ENCODE measurements at places on chromosomes 11 and 22. TPM values are rescaled to one million over a fixed set of nuclear protein-coding genes. Genes with fewer than 3 reads are reported as not detected.

SLC22A25 gene
- total RNA-seq, result not detected

MAPK11 gene
- total RNA-seq, result 10.1 TPM

NXF1 gene
- 138 TPM for total RNA-seq

TBX10 gene
- total RNA-seq, result not detected

CREB3L1 gene
- total RNA-seq, result 0.20 TPM

NPTXR gene
- total RNA-seq, result 2.5 TPM

CABP7 gene
- 0.13 TPM for total RNA-seq

RTN4R gene
- 1.4 TPM for total RNA-seq

RHOG gene
- 174 TPM for total RNA-seq

MMP13 gene
- not detected for total RNA-seq

C1QTNF4 gene
- total RNA-seq, result 0.18 TPM

HTR3A gene
- total RNA-seq, result not detected

OR4A16 gene
- not detected for total RNA-seq

MAPK8IP2 gene
- total RNA-seq, result 0.38 TPM

APOA4 gene
- total RNA-seq, result not detected

OR52N4 gene
- total RNA-seq, result not detected

GGT5 gene
- not detected for total RNA-seq

POLA2 gene
- 49.2 TPM for total RNA-seq

MFNG gene
- total RNA-seq, result 157 TPM

SCN2B gene
- not detected for total RNA-seq

ZNF280B gene
- total RNA-seq, result 2.6 TPM

Data from activated T-cell treated with anti-CD3 and anti-CD28 coated beads, Interleukin-2, amount 50 U/mL, for 4 hours (primary cell).